Prostate gland (tissue), 2 donors: ENCODE measurements at places on chromosomes 5 and 9. TPM values are rescaled to one million over a fixed set of nuclear protein-coding genes. Genes with fewer than 3 reads are reported as not detected.

AP3S1 gene
- total RNA-seq: 163 TPM

SKP2 gene
- total RNA-seq: 7.8 TPM

MCTP1 gene
- 5.0 TPM for total RNA-seq

PDE6A gene
- 0.91 TPM for total RNA-seq

SLC4A9 gene
- not detected for total RNA-seq

AQP3 gene
- 327 TPM for total RNA-seq

CDKN2B gene
- 8.8 TPM for total RNA-seq

ANKS6 gene
- 11.6 TPM for total RNA-seq

LCN2 gene
- total RNA-seq: 43.7 TPM

ABO gene
- 3.5 TPM for total RNA-seq

C9orf50 gene
- total RNA-seq: not detected

NKD2 gene
- total RNA-seq: 22.1 TPM

- peak; percentile 80 for DNase-seq
These were observed at the start of gene IL11RA for GRCh38 chr9:34651876-34652601. Gene IL11RA, plus strand, starts transcription at chr9:34652185. Its CDS starts 3,033 bp downstream, at chr9:34655218.

GRCh38 chr5:174729075-174729680 lies 4.8 kb downstream of the MSX2 start:
- DNase-seq: no peak

- peak; percentile 44 for DNase-seq
These were observed at the start of gene TPM2 for GRCh38 chr9:35689542-35690293. Gene TPM2, minus strand, starts transcription at chr9:35689925. Its CDS starts 108 bp downstream, at chr9:35689817.

- no peak for DNase-seq
These were observed 61.1 kb downstream of the OXCT1 start for GRCh38 chr5:41809128-41809527.

DNA sequence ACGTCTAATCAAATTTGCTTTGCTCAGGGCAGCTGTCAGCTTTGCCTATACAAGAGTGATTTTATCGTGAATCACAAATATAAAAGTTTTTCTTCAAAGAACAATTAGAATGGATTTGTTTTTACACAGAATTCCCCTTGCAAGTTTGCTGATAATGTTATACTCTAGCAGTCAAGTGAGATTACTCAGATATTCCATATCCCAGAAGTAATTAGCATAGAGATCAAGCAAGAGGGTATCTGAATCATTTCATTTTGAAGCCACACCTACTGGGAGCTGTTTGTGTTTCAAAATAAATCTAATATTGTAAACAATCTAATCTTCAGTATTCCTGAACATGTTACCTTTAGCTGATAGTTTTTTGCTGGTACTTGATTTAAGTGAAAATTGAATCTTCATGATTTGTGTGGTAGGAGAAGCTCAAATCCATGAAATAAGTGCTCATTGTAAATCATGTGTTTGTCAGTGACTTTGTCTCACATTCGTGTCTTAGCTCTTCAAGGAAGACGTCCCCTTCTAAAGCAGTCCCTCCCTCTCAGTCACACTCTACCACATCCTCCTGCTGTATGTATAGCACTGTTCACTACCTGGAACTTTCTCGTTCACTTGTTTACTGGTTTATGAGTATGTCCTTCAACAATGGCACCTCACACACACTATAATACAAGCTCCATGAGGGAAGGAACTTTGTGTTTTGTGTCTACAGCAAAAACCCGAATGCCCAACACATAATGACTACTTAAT lies 3.3 kb upstream of the TTC39B start:
- no peak for DNase-seq

DNA sequence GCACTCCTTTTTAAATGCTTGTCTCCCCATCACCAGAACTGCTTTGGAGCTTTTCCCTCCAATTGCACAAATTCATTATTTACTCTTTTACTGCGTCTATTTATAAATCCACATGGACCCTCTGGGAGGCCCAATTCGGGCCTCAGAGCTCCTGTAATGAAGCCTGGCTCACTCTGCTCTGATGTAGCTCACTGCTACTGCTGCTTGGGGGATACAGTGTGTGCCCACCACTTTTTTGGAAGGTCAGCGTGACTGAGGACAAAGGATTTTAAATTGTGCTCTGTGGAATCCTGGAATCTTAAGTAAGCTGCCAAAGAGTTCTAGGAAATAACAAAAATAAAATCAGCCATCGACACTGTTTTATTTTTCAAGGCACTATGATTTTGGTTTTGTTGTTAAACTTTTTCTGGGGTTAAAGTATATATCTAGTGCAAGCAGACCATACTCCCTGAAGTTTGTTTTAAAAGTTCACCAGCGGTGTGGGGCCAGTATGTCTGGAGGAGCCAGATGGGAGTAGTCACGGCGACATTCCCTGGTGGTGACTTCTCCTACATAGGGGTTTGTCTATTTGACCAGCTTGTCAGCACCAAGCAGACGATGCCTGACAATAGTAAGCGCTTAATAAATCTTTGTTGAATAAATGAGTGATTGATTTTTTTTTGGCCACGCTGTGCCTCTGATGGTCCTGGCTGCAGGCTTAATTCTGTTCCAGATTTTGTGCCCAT lies 142.8 kb downstream of the TMEM38B start:
- no peak for DNase-seq

DNA sequence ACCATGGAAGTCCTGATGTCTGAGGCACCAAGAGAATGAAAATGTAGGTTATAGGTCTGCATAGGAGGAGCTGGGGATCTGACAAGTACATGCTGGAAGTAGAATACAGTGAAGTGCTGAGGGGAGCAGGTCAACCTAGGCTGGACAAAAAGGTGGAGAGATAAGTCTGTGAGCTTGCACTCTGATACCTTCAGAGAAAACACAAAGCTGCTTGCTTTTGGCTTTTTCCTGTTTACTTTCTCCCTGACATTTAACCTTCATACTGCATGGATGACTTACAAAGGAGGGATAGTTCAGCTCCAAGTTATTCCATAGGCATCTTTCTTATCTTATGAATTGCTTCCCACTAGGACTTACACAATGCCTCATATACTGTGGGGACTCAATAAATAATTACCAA lies 256.7 kb upstream of the NREP start:
- no peak for DNase-seq

DNA sequence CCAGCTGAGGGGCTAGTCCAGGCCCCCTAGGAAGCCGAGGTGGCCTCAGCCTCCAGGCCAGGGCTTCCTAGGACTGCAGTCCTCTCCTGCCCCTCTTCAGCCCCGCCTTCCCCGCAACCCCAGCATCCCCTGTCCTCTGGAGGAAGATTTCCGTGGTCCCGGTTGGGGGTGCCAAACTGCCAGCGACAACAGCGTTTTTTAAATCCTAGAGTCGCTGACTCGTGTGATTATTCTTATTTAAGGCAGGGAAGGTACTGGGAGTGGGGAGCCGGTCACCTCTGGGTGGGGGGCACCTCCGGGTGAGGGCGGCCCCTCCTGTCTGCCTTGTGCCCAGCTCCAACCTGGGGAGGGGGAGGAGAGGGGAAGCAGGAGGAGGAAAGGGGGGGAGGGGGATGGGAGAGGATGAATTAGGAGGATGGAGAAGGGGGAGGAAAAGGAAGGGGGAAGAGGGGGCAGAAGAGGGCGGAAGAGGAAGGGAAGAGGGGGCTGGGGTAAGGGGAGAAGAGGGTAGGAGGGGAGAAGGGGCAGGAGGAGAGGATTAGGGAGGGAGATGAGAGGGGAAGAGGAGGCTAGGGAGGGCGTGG lies 173.1 kb upstream of the IER5L start:
- no peak for DNase-seq

DNA sequence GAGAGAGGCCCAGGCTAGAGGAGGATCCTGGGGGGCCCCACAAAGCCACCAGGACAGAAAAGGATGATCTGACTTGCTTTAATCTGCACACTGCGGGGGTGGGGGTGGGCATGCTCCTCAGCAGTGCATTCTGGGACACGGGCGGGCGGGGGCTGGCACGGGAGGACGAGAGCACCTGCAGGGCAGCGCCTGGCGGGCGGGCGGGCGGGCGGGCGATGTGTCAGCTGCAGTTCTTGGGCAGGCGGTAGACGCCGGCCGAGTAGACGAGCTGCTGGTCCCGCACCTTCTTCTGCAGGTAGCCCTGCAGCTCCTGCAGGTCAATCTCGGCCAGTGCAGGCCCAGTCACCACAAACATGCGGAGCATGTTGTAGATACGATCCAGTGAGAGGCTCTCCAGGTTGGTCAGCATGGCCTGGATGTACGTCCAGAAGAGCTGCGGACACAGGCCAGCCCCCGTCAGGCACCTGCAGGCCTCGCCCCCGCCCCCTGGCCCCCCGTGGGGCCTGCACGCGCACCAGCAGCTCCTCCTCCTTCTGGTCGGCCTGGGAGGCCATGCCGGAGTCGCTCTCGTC lies 3.0 kb upstream of the TMEM210 start:
- DNase-seq: no peak

- DNase-seq: no peak
These were observed 39.5 kb downstream of the ADAMTS12 start for GRCh38 chr5:33852319-33852718.

DNA sequence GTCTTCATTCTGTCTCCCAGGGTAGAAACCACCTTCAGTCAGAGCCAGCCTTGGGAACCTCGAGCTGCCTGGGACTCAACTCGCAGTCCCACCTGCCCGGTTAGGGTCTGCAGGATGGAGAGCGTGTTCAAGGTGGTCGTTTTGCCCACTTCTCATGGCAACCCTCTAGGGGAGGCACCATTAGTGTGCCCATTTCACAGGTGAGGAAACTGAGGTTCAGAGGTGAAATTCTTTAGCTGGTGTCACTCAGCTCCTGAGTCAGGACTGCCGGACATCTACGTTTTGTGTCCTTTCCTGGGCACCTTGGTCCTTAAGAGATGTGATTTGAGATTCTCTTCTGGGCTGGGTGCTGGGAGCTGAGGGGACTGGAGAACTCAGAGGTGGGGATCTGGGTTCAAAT lies 30.0 kb downstream of the DAB2IP start:
- DNase-seq: no peak

DNA sequence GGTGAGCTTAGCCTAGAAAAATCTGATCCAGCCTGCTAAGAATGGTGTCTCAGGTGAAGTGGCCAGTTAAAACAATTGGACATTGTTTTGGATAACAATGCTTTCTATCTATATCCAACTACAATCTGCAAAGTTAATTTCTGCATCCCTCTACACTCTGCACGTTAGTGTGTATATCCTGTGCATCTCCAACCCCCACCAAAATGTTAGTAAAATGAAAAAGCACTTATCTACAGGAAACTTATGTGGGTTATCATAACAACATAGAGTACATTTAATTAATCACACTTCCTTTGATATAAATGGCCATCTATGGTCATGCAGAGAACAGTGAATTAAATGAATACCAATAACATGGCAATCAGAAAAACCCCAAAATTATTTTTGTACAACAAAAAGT lies 158.7 kb downstream of the NFIB start:
- DNase-seq: no peak
